ENCODE measurements at places on chromosomes 5 and 9.
A peak's percentile ranks its signal among the peaks of the same experiment; 100 is the strongest.

GRCh38 chr5:5306696-5307095 is 115.8 kb upstream of the ICE1 start:
- DNase-seq, result no peak

- no peak for DNase-seq
Observed at GRCh38 chr5:68315679-68316271, 100.2 kb downstream of the PIK3R1 start.

DNA sequence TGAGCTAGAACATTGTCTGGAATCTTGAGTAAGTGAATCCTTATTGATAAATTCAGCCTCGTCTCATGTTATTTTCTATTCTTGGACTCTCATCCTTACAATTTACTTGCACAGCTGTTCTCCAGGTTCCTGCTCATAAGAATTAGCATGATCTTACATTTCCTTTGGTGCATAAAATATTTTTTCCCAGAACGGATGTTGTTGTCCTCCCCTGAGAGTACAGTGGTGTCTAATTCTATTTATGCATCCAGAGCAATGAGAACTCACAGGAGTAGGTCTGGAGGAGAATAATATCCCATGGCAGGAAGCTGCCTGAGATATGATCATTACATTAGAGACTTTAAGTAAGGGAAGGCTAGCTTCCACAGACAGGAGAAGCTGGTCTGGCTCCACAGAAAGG is 178.4 kb upstream of the MAST4 start:
- DNase-seq, result no peak

GRCh38 chr5:126364206-126364902 is 58.9 kb upstream of the GRAMD2B start:
- no peak for DNase-seq

DNA sequence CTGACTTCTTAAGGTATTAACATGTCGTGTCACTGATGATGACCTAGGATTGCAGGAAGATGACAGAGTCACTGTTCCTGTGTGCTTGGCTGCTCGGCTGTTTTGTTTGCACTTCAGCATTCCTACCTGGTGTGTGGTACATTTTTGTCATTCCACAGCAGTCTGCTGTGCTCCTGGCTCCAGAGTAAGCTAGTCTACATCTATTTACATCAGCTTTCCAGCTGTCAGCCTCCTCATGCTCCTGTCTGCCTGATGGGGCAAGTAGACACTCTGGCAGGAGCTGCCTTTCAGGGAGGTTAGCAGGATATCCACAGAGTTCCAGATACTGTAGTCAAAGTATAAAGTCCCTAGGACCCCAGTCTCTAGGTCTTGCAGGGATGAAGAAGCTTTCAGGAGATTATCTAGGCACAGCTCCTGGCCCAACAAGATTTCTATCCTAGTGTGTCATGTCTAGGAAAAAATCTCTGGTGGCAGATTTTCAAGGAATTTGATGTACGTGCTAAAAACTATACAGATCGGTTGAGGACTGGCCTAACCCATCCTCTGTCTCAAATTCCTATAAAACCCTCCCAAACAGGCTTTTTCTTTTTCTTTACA is 28.4 kb downstream of the RUSC2 start:
- no peak for DNase-seq

- no peak for DNase-seq
Observed at GRCh38 chr5:145471831-145472612, 363.1 kb downstream of the PRELID2 start.

DNA sequence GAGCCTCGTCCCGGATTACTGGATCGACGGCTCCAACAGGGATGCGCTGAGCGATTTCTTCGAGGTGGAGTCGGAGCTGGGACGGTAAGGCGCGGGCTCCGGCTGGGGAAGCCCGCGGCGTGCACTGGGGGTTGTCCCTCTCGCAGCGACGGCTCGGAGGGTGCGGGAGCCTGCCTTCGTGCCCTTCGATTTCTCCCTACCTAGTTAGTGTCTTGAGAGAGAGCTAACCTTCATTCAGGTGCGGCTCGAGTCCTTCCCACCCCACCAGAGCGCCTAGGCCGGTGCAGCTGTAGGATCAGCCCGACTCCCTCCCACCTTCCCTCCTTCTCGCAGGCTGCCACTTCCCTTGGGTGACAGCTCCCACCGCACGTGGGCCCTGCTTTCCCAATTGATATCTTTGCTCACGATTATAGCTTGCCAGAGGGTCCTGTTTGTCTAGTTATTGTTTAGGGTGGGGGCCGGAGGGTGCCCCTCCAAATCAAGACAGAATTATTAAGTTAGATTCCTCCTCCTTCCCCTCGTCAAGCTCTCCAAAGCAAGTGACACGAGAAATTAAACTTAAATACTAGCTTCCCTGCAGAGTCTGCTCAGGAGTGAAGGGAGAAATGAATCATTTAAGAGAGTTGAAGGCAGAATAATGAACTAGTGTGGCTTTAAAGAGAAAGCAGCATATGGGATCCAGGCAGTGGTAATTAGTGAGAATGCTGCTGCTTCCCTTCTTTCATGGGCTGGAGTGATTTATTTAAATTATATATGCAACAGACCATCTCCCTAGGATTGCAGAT is 569 bp downstream of the CAMK4 start:
- peak; percentile 50 for DNase-seq

DNA sequence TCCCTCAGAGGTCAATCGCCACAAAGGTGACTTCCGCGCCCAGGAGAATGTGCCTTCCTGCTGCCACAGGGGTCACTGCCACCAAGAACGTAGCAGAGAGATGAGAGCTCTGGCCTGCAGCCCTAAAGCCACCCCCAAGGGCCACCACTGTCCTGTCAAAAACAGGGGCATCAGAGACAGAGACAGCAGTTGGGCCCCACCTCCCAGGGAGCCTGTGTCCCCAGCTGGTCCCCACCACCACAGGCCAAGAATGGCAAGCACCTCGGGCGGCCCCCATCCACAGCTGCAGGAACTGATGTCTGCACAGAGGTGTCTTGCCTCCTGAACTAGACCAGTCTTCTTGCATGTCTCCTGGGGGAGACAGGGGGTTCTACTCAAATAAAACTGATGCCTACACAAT is 5.8 kb downstream of the SPATA31E1 start:
- no peak for DNase-seq

- DNase-seq, result no peak
Observed at GRCh38 chr5:91145333-91145620, 237.8 kb downstream of the ARRDC3 start.

- DNase-seq, result no peak
Observed at GRCh38 chr9:134396825-134397224, 70.6 kb downstream of the RXRA start.

GRCh38 chr5:57338068-57338867 is 144.3 kb downstream of the ACTBL2 start:
- no peak for DNase-seq

- DNase-seq, result no peak
Observed at GRCh38 chr5:124234770-124235562, 511.5 kb downstream of the ZNF608 start.

DNA sequence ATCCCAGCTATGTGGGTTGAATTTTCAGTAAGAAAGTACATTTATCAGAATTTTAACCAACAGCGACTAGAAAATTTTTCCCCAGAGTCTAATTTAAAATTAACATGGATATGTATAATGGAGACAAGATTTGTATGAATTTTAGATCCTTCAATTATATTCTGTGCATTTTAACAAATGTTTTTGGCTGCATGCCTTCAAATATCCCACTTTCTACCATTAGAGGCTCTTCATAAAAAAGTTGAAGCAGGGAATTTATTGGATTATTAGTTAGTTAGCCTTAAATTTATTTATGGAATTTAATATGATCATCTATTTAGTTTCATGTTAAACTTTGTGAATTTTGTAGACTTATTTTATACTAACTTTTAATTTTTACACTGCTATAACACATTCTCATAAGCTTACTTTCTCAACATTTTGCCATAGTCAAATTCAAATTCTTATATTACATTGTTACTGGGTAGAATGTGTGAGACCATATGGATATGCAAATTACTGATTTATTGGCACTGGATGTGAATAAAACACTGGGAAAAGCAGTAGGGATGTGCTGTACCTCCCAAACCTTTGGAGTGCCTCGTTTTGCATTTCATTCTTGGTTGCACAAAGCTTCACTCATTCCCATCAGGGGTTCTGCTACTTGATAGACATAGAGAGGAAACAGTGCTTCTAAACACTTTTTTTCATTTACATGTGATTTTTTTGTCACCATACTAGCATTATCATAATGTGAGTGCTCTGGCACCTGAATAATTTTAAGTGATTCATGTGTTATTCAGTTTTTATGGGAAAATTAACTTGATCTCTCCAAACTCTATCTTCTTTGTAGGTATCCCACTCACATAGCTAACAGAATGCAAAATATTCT is 491.8 kb upstream of the COX7C start:
- no peak for DNase-seq

DNA sequence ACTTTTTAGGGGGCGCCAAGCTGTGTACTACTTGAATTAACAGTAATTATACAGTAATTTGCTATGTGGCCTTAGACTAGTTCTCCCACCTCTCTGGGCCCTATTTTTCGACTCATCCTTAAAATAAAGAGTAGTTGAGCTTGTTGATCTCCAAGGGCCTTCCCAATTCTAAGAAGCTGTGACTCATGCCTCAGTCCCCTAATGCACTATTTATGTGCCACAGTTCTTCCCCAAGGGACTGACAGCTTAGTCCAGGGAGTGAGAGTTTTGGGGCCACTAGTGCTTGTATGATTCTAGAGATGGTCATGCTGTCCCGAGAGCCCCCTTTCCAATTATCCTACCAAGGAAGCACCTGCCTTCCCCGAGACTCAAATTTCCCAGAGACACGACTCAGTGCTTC is 149.7 kb downstream of the PAPPA start:
- DNase-seq, result no peak

- no peak for DNase-seq
Observed at GRCh38 chr9:103277240-103277639, 282.1 kb downstream of the CYLC2 start.

DNA sequence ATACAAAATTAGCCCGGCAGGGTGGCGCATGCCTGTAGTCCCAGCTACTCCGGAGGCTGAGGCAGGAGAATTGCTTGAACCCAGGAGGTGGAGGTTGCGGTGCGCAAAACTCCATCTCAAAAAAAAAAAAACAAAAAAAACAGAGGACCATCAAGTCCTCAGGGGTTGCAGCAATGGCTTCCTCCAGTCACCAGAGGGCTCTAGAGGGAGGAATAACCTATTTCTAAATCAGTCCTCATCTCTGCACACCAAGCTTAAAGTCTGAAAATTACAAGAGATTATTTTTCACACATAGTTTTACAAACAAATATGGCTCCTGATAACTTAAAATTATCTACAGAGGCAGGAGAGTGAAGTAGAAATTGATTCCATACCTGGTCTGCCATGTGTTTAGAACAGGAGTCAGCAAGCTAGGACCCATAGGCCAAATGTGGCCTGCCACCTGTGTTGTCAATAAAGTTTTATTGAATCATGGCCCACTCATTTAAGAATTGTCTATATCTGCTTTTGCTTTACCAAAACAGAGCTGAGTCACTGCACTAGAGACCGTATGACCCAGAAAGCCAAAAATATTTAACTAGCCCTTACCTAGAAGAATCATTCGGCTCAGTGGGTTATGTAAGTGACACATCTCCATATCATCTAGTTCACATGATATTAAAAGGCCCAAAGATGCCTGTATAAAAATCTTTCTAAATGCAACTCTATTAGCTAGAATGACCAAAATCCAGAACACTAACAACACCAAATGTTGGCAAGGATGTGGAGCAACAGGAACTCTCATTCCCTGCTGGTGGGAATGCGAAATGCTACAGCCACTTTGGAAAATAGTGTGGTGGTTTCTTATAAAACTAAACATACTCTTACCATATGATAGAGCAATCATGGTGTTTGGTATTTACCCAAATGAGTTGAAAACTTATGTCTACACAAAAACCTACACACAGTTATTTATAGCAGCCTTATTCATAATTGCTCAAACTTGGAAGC is 207.7 kb downstream of the FRMD3 start:
- DNase-seq, result no peak

DNA sequence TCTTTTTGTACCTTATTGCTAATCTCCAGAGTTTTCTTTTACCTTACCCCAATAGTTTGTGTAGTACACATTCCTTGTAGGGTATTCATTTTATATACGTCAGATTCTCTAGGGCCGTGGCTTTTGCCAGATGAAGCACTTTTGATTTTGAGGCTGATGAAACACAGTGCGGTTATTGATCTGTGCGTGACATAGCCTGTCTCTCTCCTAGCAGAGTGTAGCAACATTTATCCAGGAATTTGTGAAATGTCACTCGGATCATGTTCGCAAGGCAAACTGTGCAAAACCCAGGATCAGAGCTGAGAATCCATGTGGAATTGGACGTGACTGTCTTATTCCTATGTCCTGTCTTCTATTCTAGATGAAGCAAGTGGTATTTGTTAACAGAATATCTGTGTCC is 142.0 kb upstream of the SH3GL2 start:
- no peak for DNase-seq

- DNase-seq, result no peak
Observed at GRCh38 chr5:113435575-113435974, 786 bp upstream of the TSSK1B start.

- no peak for DNase-seq
Observed at GRCh38 chr5:126919566-126919965, 110.8 kb downstream of the MARCHF3 start.

- no peak for DNase-seq
Observed at GRCh38 chr5:29077451-29077850, 2039.1 kb upstream of the CDH9 start.

GRCh38 chr9:35609001-35609819 is 4.1 kb downstream of the TESK1 start:
- peak; percentile 80 for DNase-seq

DNA sequence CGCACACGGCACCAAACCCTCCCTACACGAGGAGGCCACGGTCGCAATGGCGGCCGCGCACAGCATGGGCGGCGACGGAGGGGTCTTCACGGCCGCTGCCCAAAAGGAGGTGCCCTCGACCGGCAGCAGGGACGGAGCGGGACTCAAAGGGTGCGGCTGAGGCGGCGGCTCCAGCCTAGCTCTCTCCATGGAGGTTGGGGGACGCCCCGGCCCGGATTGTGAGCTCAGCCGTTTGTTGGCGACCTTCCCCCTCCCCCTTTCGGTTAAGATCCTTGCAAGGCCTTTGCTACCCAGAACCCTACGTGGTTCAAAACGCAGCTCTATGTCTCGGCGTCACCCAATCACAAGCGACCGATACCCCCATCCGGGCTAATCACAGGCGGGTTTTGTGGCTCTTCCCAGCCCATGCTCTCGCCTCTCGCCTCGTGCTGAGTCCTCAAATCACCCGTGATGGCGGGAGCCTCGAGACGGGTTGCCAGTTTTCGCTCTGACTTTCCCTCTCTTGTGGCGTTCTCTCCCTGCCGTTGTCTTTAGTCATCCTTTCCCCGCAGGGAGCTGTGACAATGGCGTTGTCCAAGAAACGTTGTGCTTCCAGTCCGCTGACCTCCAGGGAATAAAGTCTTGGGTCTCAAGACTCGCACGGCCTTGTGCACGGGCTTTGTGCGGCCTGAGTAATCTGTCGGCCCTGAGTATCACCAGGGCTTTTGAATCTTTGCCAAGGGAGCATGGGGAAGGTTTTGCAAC is 19.5 kb downstream of the C5orf52 start:
- no peak for DNase-seq

DNA sequence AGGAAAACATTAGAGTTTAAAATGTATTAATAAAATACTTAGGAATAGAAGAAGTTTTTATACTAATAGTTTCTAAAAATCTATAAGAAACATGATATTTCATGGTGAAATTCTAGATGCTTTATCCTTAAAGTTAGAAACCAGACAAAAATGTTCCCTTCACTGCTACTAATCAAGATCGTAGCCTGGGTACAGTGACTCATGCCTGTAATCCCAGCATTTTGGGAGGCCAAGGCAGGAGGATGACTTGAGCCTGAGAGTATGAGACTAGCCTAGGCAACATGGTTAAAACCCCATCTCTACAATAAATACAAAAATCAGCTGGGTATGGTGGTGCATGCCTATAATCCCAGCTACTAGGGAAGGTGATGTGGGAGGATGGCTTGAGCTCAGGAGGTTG is 30.4 kb upstream of the KLF9 start:
- DNase-seq, result no peak
